HCEC 1CT (cell line): ENCODE measurements at places on chromosomes 4 and X.

GRCh38 chr4:125072269-125072668 is 242.5 kb upstream of the FAT4 start:
- no peak for DNase-seq

DNA sequence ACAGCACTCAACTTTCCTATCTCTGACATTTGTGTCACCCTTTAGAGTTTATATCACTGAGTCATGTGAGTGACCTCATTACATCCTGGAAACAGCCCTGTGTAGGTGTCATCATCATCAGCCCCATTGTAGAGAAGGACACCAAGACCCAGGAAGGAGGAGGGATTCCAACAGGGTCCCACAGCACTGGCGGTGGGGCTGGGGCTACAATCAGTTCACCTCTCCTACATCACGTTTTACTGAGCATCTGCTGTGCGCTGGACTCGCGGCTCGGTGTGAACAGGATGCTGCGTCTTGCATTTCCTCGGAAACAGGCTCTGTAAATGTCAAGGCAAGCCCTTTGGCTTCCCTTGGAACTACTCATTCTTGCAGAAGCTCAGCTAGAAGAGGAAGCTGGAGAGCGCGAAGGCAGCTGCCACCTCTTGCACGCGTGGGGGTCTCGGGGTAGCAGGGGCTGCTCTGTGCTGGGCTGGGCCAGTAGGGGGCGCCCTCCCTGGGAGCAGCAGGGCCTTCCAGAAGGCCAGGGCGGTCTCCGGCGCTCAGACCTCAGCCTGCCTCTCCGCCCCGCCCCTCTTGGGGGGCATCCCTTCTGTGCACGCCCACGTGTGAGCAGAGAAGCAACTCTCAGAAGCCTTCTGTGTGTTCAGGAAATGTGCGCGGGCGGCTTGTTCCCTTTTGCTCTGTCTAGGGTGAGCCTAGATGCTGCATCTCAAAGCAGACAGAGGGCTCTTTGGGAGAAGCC is 29.0 kb downstream of the REELD1 start:
- no peak for DNase-seq

- DNase-seq = no peak
Observed at GRCh38 chr4:88196013-88196365, 37.5 kb upstream of the ABCG2 start.

- DNase-seq = peak; percentile 37
Observed at GRCh38 chrX:67555578-67556203, 11.9 kb downstream of the AR start.

DNA sequence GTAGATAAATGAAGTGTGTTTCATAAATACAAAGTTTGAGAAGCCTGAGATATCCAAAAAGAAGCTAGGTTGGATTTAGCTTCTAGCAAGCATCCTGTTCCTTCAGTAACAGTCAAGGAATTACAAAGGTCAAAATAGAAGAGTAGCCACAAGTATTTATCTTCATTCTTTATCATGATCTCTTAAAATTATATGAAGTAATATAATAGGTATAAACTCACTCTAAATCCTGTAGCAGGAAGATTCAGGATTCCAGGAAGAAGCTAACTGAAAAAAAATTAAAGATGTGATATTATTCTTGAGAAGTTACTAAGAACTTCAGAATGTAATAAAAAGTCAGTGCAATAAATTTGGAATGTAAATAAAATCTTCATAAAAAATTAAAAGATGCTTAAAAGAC is 31.1 kb upstream of the RXFP1 start:
- no peak for DNase-seq

DNA sequence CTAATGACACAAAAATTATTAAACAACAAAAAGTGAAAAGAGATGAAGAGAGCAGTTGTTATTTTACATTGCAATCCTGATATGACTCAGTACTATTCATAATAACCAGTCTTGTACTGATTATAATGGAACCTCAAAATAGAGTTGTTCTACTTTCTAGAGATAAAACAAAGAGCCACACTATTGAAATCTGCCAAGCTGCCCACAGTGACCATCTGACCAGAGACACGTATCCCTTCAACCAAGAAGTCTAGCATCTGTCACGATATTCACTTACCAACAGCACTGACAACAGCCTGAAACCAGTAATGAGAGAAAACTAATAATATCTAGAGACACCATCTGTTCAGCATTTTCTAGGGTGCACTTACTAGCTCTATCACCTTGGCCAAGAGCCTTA is 466.7 kb downstream of the NKX6-1 start:
- DNase-seq = no peak

- no peak for DNase-seq
Observed at GRCh38 chr4:71584585-71584984, 199.3 kb downstream of the GC start.

DNA sequence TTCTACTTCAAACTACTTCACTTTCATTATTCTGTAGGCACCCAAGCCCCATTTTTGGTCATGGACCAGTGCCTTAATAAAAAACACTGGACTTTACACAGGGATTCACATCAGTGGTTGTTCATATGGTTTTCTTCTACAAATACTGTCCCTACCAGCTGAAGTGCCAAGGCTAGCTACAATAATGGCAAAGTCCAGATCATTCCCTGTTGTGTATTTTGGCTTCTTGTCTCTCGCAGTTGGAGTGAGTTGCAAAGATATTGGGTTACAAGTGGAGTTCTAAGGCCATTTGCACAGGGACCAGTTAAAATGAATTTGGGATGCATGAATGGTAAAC is 16.7 kb upstream of the ANKRD17 start:
- no peak for DNase-seq

DNA sequence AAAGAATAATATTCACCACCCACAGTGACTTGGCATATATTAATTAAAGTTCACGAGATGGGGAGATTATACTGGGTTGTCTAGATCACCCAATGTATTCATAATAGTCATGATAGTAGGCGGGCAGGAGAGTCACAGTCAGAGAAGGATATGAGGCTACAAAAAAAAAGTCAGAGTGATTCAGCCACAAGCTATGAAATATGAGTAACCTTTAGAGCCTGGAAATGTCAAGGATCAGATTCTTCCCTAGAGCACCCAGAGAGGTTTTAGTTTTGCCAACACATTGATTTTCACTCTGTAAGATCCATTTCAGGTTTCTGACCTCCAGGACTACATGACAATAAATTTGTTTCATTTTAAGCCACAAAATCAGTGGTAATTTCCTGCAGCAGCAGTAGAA is 501.9 kb downstream of the GABRG1 start:
- no peak for DNase-seq

GRCh38 chrX:68901519-68901918 is 72.7 kb downstream of the EFNB1 start:
- no peak for DNase-seq

DNA sequence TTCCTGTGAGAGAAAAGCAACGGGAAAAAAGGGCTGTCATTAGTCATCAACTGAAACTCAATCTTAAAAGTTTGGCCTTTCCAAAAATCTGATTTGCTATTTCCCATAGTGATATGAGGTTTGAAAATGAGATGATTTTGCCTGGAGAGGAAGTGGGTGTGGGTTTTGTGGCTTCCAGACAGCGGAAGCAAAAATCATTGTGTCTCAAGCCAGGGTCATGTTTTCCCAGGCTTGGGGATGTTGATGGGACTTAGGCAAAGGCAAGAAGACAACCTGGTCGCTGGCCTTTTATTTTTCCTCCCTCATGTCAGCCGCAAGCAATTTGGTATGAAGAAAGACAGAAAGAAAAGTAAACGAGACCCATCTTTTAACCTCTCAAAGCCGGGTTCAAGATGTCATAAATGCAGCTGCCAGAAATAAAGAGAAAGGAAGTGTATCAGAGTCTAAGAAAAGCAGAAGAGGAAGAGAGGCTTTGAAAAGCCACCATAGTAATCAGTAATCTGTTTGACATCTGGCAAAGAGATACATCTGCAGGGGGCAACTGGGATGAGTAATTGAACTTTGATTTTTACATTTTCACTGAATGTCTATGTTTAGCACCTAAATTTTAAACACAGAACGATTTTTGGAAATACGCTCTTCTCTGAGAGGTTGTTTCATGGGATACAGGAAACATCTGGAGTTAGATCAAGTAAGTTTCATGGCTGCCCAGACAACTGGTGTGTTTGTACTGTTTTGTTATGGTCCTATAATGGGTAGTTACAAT is 521.6 kb upstream of the SLIT2 start:
- peak; percentile 47 for DNase-seq

GRCh38 chrX:153494541-153495361 is at the start of gene BGN:
Gene BGN (plus strand): TSS chrX:153494980. CDS start chrX:153504632, 9,652 bp downstream.
- DNase-seq = no peak

DNA sequence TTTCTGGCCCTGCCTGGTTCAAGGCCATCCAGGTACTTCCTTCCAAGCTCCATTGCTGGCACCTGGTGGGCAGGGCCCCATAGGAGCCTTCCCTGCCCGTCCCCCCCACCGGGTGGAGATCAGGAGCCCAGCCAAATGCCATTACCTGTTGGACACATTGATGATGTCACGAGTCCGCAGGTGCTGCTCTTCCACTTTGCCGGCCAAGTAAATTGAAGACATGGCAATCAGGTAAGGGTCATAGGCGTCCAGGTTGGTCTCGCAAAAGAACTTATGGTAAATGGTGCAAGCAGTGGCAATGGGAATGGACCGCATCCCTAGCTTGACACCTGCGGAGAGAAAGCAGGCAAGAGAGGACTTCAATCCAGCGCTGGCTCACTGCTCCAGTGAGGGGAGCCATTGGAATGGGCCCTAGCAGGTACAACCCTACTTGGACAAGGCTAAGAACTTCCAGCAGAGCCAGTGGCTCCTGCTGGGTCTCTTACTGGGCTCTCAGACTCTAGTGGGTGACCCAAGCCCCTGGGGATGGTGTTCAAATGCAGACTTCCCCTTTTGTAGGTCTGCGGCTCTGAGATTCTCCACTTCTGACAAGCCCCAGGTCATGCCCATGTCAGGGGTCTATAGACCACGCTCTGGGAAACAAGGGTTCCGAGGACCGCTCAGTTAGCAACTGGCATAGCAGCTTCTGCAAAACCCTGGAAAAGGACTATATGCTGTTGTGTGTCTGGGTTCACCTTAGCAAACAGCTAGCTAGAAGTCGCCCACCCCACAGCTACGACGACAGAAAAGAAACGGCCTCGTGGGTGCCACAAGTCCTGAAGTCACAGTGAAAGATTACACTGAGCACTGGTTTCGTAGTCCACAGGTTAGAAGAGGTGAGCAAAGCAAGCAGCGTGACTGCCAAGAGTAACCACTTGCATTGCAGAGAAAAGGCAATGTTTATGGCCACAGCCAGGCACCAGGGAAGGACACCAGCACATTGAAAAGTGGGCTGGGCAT is 2.8 kb downstream of the CCNQ start:
- DNase-seq = no peak

- no peak for DNase-seq
Observed at GRCh38 chr4:122689972-122690371, 42.5 kb upstream of the BBS12 start.

GRCh38 chrX:54640736-54641135 is 110.7 kb downstream of the GNL3L start:
- no peak for DNase-seq

DNA sequence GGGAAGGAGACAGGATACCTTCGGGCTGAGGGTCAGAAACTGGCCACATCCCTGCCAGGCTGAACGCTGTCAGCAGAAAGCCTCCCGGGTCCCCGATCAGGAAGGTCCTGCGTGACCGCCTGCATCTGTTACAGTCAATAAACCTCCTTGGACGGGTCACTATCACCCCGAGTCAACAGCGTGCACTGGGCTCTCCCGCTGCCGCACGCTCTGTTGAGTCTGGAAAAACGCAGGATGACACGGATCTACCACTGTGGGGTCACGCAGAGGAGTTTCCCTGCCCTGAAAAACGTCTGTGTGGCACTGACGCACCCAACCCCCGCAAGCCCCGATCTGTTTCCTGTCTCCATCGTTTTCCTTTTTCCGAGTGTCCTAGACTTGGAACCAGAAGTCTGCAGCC is 12.1 kb downstream of the PPP2R3B start:
- no peak for DNase-seq

- DNase-seq = no peak
Observed at GRCh38 chr4:123478859-123479345, 82.3 kb downstream of the SPRY1 start.

- DNase-seq = no peak
Observed at GRCh38 chr4:175447016-175447415, 365.0 kb downstream of the GPM6A start.

DNA sequence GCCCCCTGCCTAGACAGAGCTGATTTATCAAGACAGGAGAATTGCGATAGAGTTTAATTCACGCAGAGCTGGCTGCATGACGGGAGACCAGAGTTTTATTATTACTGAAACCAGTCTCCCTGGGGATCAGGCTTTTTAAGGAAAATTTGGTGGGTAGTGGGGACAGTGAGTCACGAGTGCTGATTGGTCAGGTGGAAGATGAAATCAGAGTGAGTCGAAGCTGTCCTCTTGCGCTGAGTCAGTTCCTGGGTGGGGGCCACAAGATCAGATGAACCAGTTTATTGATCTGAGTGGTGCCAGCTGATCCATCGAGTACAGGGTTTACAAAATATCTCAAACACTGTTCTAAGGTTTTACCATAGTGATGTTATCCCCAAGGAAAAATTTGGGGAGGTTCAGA is 36.6 kb downstream of the MYOZ2 start:
- peak; percentile 3 for DNase-seq
